Cerebellum (tissue), 4 donors: ENCODE measurements at places on chromosomes 12 and 14. TPM values are rescaled to one million over a fixed set of nuclear protein-coding genes. Genes with fewer than 3 reads are reported as not detected.

PZP gene
- total RNA-seq = not detected

UNC119B gene
- 20.8 TPM for total RNA-seq

GON7 gene
- 10.2 TPM for total RNA-seq

DNAJC22 gene
- total RNA-seq = 1.4 TPM

GUCY2C gene
- 0.09 TPM for total RNA-seq

ALKBH1 gene
- total RNA-seq = 12.3 TPM
